ENCODE measurements at places on chromosomes 5 and 9.

DNA sequence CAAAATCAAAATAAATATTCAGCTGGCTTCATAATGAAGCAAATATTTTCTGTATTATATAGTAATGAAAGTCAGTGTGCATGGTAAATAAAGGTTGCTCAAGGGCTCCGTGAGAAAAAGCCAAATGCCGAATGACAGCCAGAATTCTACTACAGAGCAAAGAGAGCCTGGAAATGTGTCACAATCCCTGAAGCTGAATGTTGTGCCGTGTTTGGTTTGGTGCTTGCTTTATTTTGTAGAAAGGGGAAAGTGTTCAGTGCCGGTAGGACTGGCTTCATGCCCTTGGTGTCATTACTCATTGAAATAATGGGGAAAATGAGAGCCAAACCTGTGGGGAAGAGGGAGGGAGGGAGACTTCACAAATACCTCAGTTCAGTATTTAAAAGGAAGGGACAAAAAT, 26.8 kb upstream of the ADAMTSL1 start:
- DNase-seq, result no peak

DNA sequence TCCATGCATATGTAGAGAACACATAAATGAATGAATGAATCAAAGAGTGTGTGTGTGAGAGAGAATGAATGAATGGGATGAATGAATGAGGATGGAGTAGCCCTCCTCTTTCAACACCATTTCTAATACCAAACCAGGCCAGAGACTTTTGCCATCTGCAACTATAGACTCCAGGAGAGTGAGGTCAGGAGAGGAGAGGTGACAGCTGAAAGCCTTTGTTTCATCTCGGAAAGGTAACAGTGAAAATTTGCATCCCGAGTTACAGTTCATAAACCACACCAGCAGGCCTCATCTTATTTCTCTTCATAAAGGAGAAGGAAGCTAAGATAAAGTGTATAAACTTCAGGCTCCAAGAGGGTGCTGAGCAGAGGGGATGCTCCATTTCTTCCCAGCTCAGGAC, 255.3 kb upstream of the KLF4 start:
- no peak for DNase-seq

DNA sequence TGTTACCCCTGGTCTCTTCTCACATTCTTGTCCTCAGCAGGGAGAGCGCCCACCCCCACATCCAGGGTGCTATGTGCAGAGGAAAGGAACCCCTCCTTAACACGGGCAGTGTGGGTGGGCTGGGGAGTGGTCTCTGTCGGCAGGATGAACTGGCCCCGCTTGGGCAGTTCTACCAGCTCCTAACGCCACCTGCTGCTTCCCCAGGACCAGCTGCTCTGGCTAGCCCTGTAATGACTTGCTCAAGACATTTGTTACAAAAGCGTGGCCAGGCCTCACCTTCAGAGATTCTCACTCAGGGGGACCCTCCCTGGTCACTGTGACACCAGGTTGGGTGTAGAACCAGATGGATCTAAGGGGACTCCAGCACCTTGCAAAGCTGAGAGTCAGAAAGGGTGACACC, 82.4 kb downstream of the HMCN2 start:
- DNase-seq, result no peak

DNA sequence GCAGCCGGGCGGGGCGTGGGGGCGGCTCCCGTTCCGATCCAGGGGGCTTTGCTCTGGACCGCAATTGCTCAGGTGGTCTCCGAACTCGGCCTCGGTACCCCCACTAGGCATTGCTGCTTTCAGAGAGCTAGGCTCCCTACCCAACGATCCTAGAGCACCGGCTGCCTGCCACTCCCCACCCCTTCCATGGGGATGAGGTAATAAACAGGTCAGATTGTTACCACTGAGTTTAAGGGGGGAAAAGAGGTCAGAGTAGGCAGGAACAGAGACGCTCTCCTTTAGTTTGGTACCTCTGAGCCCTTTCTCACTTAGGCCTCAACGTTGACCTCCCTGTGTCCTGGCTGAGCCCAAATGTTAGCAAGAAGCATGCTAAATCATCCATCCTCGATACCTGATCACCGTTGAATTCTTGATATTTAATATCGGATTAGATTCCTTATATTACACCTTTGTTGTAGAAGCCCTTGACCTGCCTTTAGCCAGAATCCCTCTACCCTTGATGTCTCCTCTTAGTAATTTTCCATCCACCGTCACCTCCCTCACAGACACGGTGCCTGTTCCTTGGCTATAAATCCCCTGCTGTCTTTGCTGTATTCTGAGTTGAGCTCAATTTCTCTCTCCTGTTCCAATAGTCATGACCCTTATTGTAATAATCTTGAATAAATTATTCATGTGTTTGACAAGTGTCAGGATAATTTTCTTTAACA, 588 bp upstream of the PLPP1 start:
- no peak for DNase-seq

- no peak for DNase-seq
Observed at GRCh38 chr9:135214054-135214640, 126.7 kb downstream of the OLFM1 start.

- DNase-seq, result no peak
Observed at GRCh38 chr9:128835246-128836210, 5.9 kb upstream of the SPOUT1 start.

DNA sequence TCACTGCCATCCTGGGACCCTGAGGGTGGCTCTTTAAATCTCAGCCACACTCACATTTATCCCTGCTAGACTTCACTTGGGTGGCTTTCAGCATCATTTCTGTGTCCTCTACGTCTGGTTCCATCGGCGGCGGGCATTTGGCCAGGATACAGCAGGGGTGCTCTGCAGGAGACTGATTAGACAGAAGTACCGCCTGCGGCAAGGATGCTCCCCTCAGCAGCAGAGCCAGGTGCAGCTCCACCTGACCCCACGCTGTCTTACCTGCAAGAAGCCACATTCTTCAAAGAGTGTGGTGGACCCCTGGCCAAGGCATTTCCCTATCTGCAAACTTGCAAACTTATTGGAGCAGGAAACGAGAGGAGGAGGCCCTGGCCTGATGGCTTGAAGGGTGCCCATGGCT, 309.8 kb upstream of the IRX4 start:
- peak; percentile 6 for DNase-seq

DNA sequence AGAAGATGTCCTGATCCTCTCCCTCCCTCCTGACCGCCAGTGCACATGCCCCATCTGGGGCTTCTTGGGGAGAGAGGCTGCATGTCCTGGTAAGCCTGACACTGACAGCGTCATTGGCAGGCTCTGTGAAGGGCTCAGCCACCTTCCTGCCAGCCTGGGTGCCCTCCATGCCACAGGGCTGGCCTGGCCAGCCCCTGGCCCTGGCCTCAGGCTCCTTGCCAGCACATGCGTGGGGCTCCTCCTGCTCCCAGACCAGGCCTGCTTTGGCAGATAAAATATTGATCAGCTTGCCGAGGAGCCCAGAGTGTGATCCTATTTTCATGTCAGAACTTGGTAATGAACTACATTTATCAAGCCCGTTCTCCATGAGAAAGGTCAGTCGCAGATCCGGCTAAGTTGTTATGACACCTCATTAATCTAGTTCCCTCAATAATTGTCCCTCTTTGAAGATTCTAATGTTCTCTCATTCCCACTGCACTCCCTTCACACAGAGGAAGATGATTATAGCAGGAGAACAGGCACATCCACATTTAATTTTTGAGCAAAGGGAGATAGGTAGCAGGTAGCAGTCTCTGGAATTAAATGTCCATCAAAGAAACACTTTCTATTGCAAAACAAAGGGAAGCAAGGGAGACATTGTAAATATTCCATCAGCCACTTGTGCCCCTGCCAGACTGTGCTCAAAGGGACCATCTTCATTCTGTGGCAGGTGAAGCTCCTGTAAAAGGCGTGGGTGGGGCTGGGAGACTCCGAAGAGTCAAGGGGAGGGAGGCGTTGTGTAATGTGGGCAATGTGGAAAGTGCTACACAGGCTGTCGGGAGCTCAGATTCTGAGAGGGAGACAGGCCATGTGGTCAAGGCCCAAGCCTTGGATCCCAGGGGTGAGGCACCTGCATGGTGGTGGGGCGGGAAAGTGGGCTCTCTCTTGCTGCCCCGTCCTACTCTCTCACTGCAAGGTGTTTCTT, 272.0 kb downstream of the HSPA4 start:
- DNase-seq, result no peak

DNA sequence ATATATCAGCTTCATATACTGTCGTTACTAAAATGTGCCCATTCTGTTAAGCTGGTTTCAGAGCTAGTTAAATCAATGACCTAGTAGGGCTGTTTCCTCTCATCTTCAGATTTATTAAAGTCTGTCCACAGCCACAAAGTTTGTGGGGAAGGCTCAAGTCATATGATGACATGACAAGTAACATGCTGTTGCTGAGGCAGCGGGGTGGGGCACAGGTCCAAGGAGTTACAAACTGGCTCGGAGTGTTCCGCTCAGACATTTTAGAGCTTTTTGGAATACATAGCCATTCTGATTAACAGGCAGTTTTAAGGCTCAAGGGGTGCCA, 2.7 kb upstream of the ANP32B start:
- no peak for DNase-seq

DNA sequence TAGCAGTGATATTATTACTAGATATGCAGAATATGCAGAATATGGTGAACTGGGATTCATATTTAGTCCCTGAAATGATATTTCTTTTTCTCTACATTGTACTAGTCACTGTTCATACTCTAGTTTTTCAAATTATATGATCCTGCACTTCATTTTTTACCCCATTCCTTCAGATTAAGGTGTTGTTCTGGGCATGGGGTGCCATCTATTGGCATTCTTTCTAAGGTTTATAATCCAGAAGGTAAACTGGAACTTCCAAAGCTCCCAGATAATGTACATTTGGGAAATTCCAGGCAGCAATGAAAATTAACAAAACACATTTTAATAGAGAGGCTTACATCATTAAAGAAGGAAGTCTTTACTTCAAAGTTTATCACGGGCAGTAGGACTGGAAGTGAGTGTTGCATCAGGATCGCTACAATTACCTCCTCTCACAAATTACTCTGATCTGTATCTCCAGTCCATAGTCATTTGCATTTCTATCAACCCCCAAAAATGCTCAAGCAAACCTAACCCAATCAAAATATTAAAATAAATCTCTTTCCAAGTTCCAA, 12.5 kb downstream of the RFX3 start:
- no peak for DNase-seq

GRCh38 chr5:74199436-74200210, 440.9 kb downstream of the ENC1 start:
- DNase-seq, result no peak

DNA sequence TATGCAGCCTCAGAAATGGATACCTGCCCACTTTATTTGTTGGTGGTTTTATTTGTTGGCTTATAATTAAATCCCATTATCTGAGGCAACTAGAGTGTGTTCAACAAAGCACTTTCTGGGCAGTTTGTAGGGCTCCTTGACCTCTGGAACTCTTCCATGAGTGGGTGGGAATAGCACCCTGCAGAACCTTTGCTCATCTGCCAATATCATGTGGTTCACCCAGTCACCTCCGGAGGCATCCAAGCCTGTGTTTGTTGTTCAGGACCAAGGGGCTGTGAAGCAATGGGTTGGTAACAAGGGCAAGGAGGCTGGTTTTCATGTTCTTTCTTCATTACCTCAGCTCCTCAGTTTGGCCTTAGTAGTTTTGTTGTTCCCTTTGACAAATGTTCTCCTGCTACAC, 314.0 kb downstream of the NDUFS4 start:
- DNase-seq, result no peak

DNA sequence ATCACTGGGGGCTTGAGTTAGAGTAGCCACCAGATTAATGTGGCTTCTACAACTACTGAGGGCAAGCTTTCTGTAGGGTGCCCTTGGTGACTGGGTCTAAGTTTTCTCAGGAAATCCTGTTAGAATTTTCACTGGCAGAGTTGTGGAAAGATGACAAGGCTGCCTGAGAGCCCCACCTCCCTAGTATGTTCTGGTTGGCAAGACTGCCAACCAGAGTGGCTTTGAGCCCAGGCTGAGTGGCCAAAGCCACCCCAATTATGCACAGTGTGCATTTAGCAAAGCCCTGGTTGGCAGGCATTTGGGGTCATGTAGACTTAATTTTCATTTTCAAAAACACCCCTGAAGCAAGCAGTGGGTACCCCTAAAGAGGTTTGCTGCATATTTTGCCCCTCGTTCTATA, 136.7 kb upstream of the HAPLN1 start:
- DNase-seq, result no peak

DNA sequence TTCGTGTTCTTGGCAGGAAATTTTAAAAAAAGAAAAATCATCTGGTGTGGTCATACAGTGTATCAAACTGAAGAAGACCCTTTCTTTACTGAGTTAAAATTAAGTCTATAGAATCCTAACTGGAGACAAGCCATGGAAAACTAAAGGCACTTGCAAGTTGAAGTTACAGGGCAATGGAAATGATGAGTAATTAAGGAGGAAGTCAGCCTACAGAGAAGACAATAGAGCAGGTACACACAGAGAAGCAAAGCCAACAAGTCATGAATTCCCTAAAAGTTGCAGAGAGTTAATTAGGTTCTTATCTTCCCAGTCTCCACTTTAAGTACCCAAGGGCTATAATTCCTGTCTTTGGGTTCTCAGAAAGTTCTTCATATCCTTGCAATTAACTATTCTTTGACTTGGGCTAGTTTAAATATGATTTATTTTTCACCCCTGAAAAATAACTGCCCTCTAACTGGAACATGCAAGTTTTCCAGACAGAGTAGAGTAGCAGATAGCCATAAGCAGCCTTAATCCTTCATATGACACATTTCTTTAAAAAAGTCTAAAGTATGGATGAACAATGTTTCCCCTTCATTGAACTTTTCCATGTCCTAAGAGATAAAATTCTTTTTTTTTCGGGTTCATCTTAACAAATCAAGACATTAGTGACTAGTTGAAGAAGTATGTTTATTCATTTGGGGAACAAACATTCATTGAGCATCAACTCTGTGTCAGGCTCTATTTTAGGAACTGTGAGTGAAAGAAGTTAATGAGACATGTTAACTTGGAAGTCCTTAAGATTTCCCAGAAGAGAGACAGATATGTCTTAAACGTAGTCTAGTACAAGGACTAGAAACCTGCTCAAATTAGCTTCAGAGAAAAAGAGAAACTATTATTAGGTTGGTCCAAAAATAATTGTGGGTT, 5.2 kb upstream of the ITGA2 start:
- no peak for DNase-seq

DNA sequence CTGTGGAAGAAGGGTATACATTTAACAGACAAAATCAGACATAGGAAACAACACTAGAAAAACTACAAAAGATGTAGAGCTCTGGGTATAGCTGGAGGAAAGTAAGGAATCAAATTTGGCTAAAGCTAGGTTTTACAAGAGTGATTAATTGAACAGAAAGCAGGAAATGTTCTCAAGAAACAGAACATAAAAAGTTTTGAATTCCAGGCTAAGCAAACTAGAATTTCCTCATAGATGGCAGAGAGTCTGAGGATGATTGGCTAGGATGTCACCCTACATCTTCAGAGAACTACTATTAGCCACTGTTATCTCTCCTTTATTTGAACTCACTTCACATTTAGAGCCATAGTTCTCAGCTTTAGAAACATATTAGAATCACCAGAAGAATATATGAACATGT, 502.1 kb upstream of the PAPPA start:
- no peak for DNase-seq

GRCh38 chr9:135567311-135567710, 5.8 kb downstream of the PAEP start:
- DNase-seq, result no peak
